ENCODE measurements at places on chromosomes 16 and 17.

GRCh38 chr17:58032691-58033415, 25.8 kb upstream of the SRSF1 start:
- peak; percentile 53 for DNase-seq

DNA sequence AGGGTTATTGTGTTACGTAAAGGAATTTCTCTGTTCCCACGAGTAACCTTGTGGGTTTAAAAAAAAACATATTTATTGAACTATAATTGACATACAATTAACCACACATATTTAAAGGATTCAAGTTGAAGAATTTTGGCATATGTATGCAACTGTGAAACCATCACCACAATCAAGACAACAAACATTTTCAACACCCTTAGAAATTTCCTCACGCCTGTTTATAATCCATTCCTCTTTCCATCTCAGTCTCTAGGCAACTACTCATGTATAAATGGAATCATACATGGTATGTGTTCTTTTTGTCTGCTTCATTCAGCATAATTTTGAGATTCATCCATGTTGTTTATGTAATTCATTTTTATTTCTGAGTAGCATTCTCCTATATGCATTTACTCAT, 104.0 kb downstream of the MRTFB start:
- no peak for DNase-seq

DNA sequence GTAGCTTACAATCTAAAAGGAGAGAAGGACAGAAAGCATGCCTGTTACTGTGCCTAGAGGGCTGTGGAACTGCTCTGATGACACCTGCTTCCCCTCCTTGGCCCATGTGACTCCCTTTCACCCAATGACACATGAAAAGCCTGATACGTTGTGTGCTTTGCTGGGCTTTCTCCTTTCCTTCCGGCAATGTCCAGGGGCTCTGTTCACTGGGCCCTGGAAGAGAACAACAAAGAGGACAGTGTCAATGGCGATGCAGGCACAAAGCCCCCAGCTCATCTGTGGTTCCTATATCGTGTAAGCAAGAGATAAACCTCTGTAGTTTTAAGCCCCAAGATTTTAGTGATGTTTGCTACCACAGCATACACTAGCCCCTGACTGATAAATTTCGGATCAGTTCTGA, 306.1 kb downstream of the ABCC12 start:
- no peak for DNase-seq

DNA sequence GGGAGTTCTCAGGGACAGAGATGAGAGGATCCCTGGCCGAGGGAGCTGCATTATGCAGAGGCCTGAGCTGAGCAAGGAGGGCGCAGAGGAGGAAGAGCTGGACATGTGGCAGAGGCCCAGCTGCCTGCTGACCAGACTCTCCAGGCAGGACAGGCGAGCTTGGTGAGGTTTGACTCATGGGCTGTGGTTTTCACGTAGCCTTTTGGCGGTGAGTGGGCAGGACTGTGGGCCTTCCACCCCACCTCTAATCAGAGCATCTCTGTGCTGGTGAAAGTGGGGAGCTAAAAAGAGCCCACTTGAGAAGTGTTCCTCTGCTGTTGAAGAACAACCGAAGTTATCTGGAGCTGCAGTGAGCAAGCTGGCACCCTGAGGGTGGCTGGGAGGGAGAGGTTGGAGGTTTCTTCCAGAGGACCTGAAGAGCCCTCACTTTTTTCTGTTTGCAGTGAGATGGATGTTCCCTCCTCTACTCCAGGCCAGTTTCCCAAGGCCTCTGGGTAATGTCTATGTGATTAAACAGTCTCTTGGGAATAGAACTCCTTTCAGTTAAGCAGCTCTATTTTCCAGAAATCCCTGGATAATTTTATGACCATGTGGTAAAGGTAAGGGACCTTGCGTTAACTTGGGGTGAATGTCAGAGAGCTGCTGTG, 11.9 kb downstream of the EPN2 start:
- no peak for DNase-seq

- no peak for DNase-seq
Measured at GRCh38 chr16:52597772-52598483, 51.0 kb upstream of the TOX3 start.

DNA sequence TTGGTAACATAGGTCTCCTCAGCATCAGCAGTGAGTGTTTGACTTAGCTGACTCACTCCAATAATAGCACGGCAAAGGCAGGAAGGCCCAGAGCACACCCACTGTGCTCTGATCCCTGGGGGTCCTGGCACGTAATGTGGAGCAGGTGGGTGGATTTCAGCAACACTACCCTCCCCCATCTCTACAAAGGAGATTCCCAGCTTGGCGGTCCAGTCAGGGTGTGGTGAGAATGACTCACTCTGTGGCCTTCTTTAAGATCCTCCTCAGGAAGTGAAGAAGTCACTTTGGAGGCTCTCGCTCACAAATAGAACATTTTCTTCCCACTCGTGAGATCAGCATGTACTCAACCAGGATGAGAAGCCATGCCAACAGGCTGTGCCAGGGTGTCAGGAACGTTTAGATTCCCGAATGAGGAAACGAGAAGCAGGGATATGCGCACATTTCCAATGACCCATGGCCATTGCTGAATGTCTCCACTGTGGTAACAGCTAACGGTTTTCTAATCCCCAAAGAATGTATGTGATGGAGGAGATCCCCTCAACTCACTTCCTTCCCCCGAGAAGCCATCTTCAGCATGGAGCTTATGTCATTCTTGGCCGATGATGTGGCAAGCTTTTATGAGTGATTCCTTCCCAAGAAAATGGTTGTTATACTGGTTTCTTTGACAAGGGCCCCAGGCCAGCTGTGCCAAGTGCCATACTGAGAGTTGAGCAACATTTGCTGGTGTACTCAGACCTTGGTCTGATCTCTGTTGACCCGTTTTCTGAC, 365.2 kb downstream of the C16orf95 start:
- peak; percentile 11 for DNase-seq

DNA sequence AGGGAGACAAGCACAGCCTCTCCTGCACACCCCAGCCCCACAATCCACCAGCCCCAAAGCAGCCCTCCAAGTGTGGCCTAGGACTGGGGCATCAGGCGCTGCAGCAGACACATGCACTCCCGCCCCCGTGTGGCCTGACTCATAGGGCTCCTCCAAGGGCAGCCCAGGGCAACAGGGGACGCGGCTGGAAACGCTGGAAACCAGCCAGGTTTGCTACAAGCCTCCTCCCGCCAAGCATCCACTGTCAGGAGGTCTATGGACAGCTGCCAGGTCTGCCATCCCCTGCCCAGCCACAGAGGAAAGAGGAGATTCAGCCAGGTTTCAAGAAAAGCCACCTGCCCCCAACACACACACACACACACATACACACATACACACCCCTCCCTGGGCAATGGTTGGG, 25.8 kb downstream of the SRCIN1 start:
- DNase-seq, result peak; percentile 66

- no peak for DNase-seq
Measured at GRCh38 chr17:34442387-34443111, 79.5 kb upstream of the CCL1 start.

DNA sequence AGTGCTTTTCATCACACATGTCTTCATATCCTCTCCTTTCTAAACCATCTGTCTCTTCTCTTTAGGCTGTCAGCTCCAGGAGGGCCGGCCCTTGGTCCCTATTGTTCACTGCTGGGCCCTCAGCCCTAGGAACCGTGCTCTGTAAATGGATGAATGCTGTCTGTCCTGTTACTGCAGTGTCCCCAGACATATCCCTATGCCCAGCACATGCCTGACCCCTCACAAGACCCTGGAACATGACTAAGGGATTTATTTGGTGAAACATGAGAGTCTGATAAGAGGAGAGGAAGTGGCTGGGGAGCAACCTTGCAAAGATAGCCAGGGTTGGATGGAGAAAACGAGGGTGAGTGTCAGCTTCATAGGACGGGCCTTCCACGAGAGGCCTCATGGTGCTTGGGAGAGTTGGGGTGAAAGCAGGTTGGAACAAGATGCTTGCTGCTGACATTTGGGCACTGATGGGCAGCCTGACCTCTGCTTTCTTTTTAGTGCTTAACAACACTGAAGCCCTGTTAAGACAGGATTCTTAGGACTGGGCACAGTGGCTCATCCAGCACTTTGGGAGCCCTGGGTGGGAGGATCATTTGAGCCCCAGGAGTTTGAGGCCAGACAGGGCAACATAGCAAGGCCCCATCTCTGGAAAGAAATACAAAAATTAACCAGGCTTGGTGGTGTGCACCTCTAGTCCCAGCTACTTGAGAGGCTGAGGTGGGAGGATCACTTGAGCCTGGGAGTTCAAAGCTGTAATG, 39.0 kb downstream of the ABCC1 start:
- no peak for DNase-seq

DNA sequence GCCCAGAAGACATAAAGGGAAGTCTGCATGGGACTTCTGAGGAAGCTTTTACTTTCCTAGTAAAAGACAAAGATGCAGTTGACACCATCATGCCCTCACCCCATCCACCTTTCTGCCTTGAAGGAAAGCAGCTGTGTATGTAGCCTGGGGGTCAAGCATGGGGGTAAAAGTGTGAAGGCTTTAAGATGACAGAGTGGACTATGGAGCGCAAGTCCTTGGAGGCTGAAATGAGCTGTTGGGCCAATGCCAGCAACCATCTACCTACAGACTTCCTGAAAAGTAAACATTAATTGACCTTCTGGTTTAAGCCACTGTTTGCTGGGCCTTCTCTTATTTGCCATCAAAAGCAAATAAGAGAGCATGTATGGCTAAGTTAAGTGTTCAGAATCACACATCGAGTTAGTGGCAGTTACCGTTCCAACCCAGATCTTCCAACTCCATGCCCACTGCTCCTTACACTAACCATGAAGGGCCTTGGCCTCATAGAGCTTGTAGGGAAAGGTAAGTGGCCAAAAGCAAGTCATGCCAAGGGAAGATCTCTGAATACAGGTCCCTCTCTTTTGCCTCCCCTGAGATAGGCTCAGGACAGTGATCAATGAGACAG, 30.0 kb downstream of the SLC13A5 start:
- DNase-seq, result no peak

DNA sequence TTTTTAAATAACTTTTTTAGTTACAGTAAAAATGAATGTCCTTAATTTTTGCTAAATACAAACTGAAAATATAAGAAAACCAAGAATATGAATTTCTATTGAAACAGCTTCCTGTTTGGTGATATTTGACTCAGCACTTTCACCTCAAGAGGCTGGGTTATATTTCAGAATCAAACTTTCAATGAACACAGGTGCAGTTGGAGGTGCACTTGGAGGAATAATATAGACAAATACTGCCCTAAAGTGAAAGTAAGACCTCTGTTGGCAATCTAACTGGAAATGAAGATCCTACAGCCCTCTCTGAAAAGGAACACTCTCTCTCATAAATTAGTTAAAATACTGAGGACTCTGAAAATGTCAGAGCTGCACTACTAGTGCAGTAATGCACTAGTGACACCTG, 106.2 kb downstream of the BRIP1 start:
- DNase-seq, result no peak

GRCh38 chr16:86970279-86970678, 346.9 kb downstream of the C16orf95 start:
- DNase-seq, result no peak

DNA sequence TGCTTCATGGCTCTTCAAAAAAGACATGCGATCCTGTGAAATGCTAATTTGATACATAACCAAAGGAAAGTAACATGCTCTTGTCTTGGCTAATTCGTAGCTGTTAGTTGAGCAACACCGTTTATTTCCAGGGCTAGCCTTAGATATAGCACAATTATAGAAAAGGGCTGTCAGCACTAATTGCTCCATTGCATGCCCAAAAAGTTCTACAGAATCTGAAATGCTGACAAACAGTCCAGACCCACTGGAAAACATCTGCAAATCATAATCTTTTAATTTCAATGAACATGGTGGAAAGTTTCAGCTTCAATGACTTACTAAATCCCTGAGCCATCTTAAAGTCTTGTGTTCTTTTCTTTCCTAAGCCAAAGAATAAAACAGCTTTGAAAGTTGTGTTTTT, 42.9 kb upstream of the NUDT7 start:
- no peak for DNase-seq

DNA sequence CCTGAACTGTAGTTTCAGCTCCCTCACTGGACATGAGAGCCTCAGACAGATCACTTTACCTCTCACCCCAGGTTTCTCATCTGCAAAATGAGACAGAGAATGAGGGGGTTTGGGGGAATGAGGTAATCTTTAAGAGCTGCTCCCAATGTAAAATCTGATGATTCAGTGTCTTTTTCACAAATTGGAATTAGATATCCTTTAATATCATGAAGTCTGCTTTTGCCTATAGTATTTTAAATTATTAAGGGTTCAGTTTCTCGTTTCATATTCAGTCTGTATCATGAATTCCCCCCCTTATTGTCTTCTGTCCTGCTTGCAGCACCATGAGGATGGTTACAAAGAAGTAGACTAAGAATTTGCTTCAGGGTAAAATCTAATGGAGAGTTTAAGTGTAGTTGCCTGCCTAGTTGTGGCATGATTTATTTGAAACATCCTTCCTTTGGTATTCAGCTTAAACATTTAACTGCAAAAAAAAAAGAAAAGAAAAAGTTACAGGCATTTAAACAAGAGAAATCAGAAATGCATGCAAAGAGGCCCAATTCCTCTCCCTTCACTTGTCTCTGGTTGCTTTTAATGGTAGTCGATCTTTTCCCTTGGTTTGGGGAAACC, 77.3 kb downstream of the WNT3 start:
- DNase-seq, result no peak

DNA sequence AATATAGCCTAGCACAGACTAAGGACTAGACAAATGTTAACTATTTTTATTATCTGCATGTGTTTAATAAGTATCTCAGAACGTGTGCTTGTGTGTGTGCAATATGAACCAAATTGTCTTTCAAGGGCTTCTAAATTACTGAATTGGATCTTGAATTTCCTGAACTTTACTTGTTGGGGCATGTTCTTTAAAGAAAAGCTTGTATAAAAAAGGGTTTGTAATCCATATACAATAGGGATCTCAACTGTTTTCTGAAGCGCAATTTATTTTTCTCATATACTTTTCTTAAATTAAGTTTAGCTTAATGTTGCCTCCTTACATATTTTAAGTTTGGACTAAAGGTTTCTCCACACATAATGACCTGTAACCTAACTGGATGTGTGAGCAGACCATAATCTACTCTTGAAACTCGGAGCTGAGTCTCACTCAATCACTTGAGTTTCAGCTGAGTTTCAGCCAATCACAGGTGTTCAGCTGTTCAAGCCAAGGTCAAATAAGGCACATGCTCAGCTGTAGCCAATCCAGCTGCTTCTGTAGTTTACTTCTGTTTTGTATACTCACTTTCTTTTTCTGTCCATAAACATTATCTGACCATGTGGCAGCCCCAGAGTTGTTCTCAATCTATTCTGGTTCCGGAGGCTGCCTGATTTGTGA, 72.3 kb downstream of the CDK5R1 start:
- no peak for DNase-seq

DNA sequence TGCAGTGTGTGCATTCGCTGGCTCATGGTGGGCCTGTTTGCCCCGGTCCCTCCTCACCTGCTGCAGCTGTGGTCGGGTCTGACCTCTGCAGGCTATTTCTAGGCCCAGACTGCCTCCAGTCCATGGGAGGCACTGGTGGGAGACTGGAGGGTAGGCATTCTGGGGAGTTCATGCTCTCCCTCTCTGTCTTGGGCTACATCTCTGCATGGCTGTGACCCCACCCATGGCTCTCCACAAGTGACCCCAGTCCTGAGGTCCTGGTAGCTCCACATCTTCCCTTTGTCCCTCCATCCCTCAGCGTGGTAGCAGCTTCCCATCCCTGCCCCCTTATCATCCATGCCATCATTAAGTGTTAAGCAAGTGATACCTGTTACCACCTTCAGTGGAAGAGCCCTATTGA, 107.8 kb upstream of the SEC14L1 start:
- DNase-seq, result no peak

Data from COLO829 (cell line).